ENCODE measurements at places on chromosomes 12 and 14.
A peak's percentile ranks its signal among the peaks of the same experiment; 100 is the strongest.

GRCh38 chr14:77508249-77508648 lies 9.6 kb upstream of the ISM2 start:
- H3K4me3 ChIP-seq: no peak overlapping the region
- H3K27me3 ChIP-seq: no peaks in the 10 kb centered on the region
- H3K4me1 ChIP-seq: no peaks in the 10 kb centered on the region
- no peak overlapping the region for H3K27ac ChIP-seq
- DNase-seq: no peak

GRCh38 chr12:54360717-54361456 lies 3.4 kb downstream of the GPR84 start:
- no peak overlapping the region for H3K27ac ChIP-seq
- DNase-seq: peak; percentile 85
- H3K36me3 ChIP-seq: no peaks in the 10 kb centered on the region
- H3K4me3 ChIP-seq: no peak overlapping the region
- H3K4me1 ChIP-seq: peaks cover 30% of the 10 kb centered on the region

DNA sequence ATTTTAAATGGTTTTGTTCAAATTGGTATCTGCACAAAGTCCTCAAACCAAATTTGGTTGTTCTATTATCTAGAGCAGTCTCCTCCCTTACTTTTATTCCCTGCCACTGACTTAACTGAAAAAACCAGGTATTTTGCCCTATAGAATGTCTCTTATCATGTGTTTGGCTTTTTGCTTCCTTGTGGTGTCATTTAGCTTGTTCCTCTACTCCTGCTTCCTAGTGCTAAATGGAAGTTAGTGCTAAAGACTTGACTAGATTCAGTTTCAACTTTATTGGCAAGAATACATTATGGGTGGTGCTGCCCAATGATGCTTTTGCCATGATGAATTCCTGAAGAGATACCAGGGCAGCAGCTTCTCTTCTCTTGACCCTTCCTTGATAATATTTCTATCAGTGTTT lies 29.7 kb downstream of the PLXNC1 start:
- peaks cover 12% of the 10 kb centered on the region for H3K4me1 ChIP-seq
- DNase-seq: no peak
- H3K36me3 ChIP-seq: no peaks in the 10 kb centered on the region
- no peak overlapping the region for H3K4me3 ChIP-seq
- H3K27ac ChIP-seq: no peak overlapping the region

DNA sequence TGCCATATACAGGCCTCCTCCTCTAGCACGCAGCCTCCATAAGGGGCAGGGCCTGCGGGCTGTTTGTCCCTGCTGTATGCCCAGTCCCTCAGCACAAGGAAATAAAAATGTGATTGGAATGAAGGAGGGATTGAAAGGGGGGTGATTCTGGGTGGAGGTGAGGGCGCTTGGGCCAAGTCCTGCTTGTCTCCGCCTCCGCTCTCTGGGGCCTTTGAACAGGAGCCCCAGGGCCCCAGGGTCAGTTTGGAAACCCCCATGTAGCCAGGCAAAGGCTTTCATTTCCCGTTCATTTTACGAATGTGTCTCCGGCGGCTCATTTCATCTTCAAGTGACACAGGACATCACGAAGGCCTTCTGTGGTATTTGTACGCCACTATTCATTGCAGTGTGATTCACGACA lies 4.5 kb upstream of the CACNA2D4 start:
- peaks cover 13% of the 10 kb centered on the region for H3K27me3 ChIP-seq
- H3K36me3 ChIP-seq: no peaks in the 10 kb centered on the region
- H3K4me1 ChIP-seq: no peaks in the 10 kb centered on the region
- H3K4me3 ChIP-seq: no peak overlapping the region

DNA sequence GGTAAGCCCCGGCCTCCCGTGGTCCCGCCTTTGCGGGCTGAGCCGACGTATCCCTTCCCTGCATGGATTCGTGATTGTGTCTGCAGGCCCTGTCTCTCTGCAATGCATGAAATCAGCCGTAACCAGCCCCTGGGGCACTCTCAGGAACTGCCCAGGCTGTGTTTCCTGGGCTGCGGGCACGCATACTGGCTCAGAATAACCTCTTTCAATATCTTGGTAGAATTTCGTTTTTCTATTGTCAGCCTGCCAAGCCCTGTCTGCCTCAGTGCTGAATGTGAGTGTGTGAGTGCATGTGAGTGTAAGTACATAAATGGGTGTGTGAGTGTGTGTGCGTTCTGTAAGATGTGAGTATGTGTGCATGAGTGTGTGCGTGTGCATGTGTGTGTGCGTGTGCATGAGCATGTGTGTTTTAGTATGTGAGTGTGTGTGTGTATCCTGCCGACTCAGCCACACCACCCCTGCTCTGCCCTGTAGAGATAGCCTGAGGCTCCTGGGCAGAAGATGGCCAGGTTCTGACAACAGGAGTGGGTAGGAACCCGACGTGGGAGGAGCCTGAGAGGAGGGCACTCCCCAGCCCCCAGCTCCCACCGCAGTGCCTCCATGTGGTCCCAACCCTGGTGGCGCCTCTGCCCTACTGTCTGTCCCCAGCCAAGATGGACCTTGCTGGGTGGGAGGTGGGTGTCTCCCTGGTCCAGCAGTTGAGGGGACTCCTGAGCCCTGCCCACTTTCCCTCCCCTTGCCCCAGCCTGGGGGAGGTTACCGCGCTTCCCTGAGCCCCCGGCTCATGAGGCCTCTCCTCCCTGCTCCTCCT lies 268.8 kb downstream of the ADGRD1 start:
- DNase-seq: no peak
- H3K36me3 ChIP-seq: no peaks in the 10 kb centered on the region
- no peak overlapping the region for H3K27ac ChIP-seq
- H3K27me3 ChIP-seq: no peaks in the 10 kb centered on the region
- H3K4me3 ChIP-seq: no peak overlapping the region

DNA sequence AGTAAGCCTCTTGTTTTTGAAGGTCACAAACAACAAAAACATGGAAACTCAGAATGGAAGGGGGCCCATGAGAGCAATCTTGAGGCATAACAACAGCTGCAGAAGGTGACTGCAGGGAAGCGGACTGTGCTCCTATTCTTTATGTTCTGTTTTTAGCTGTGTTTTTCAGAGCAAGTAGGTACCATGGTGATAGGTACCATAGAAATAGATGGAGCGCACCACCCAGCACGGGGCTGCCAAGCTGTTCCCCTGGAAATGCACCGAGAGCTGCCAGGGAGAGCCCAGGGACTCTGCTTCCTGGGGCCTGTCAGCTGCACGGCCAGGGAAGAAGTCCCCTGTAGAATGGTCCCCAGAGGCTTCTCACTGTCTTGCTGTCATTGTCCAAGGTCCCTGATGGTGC lies 32.8 kb downstream of the DGLUCY start:
- H3K27me3 ChIP-seq: no peaks in the 10 kb centered on the region
- H3K4me3 ChIP-seq: no peak overlapping the region
- peaks cover 45% of the 10 kb centered on the region for H3K4me1 ChIP-seq

- H3K36me3 ChIP-seq: peaks cover 22% of the 10 kb centered on the region
- no peak for DNase-seq
- no peaks in the 10 kb centered on the region for H3K27me3 ChIP-seq
- peaks cover 27% of the 10 kb centered on the region for H3K4me1 ChIP-seq
Measured at GRCh38 chr14:93207468-93208308, 632 bp downstream of the UBR7 start.

DNA sequence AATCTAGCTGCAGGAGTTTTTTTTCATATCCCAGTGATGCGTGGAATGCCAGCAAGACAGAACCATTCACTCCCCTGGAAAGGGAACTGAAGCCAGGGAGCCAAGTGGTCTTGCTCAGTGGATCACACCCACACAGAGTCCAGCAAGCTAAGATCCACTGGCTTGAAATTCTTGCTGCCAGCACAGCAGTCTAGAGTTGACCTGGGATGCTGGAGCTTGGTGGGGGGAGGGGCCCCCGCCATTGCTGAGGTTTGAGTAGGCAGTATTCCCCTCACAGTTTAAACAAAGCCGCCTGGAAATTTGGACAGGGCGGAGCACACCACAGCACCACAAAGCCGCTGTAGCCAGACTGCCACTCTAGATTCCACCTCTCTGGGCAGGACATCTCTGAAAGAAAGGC lies 86.9 kb upstream of the STXBP6 start:
- H3K4me3 ChIP-seq: no peak overlapping the region
- peaks cover 3% of the 10 kb centered on the region for H3K4me1 ChIP-seq
- no peak for DNase-seq
- H3K27ac ChIP-seq: no peak overlapping the region

GRCh38 chr12:120399531-120399930 lies 30.6 kb upstream of the MSI1 start:
- H3K36me3 ChIP-seq: no peaks in the 10 kb centered on the region
- H3K27me3 ChIP-seq: peaks cover 25% of the 10 kb centered on the region
- DNase-seq: no peak
- no peak overlapping the region for H3K27ac ChIP-seq
- H3K4me1 ChIP-seq: no peaks in the 10 kb centered on the region
- no peak overlapping the region for H3K4me3 ChIP-seq

DNA sequence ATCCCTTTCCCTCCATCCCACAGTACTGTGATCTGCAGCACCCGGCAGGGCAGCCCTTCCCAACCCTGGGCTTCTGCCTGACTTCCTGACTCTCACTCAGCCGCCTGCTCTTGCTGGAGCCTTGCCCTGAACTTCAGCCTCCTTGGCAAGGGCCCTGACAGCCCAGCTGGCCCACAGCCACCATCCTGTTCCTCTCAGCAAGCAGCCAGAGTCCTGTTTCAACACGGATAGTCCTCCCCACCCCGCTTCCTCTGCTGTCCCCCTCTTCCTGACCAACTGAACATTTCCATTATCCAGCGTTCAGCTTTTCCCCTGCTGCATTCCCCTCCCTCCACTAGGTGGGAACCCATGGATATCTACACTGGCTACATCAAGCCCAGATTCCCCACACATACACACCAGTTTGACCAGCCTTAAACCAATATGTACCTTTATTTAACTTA lies 74.0 kb upstream of the MDM1 start:
- peak overlapping the region; percentile 84 for H3K27ac ChIP-seq
- H3K36me3 ChIP-seq: no peaks in the 10 kb centered on the region
- H3K27me3 ChIP-seq: no peaks in the 10 kb centered on the region
- H3K4me1 ChIP-seq: peaks cover 28% of the 10 kb centered on the region
- peak overlapping the region; percentile 12 for H3K4me3 ChIP-seq

DNA sequence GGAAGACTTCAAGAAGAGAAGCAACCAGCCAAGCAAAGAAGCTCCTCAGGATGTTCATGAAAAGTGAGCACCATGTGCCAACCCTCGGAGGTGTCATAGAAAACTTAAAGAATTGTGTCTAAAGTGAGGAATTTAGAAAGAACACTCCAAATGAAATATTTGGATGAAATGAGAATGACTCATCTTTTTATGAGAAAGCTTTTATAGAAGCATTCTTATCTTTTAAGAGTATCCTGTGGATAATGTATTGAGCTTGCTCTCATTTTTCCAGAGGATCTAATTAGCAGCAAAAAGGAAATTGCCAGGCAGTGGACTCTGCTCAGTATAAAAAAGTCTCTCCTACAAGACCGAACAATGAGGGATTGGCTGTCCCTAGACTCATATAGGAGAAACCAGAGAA lies 454.9 kb downstream of the LRIG3 start:
- no peaks in the 10 kb centered on the region for H3K27me3 ChIP-seq
- H3K4me1 ChIP-seq: no peaks in the 10 kb centered on the region
- no peak for DNase-seq

GRCh38 chr12:25940886-25941285 lies 17.6 kb upstream of the RASSF8 start:
- H3K36me3 ChIP-seq: no peaks in the 10 kb centered on the region
- H3K27ac ChIP-seq: no peak overlapping the region
- DNase-seq: no peak

GRCh38 chr14:46499521-46499920 lies 152.1 kb downstream of the RPL10L start:
- H3K27me3 ChIP-seq: no peaks in the 10 kb centered on the region
- no peak overlapping the region for H3K4me3 ChIP-seq
- no peak for DNase-seq
- no peak overlapping the region for H3K27ac ChIP-seq
- no peaks in the 10 kb centered on the region for H3K36me3 ChIP-seq
- H3K4me1 ChIP-seq: no peaks in the 10 kb centered on the region

DNA sequence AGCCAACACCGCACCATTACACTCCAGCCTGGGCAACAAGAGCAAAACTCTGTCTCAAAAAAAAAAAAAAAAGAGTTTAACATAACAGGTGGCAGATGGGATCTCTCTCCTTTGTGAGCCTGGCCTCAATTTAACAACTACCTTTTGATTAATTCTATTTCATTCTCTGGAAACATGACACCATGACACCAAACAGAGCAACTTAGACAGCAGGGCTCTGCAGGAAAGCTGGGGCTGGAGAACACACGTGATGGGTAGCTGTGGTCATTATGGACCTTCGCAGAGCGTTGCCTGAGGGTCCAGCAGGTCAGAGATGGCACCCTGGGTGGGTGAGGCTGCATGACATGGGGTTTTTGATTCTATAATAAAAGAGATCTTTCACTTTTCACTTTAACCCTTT lies 1.7 kb upstream of the DGLUCY start:
- H3K36me3 ChIP-seq: no peaks in the 10 kb centered on the region
- no peaks in the 10 kb centered on the region for H3K27me3 ChIP-seq
- peaks cover 47% of the 10 kb centered on the region for H3K4me1 ChIP-seq
- no peak overlapping the region for H3K4me3 ChIP-seq
- no peak for DNase-seq
- no peak overlapping the region for H3K27ac ChIP-seq

- no peak overlapping the region for H3K27ac ChIP-seq
- no peak overlapping the region for H3K4me3 ChIP-seq
- peaks cover 10% of the 10 kb centered on the region for H3K27me3 ChIP-seq
- no peak for DNase-seq
- H3K4me1 ChIP-seq: no peaks in the 10 kb centered on the region
Measured at GRCh38 chr12:4432878-4433744, 12.5 kb downstream of the FGF6 start.

DNA sequence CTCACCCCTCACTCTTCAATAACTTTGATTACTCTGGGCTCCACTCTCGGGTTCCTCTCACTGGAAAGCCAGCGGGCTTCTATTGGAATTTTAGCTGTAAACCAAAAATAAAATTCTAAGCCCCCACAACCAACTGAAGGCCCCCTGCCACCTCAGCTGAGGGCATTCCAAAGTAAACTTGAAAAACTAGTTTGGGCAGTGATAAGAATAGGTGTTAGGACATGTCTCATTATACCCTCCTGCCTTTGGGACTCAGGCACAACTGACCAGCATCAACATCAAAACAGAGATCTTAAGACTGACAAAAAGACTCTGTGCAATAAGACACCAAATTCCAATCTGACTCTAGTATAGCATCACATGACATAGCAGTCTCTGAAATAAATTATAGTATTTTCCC lies 11.9 kb upstream of the TSPAN9 start:
- no peak overlapping the region for H3K27ac ChIP-seq
- no peaks in the 10 kb centered on the region for H3K27me3 ChIP-seq

DNA sequence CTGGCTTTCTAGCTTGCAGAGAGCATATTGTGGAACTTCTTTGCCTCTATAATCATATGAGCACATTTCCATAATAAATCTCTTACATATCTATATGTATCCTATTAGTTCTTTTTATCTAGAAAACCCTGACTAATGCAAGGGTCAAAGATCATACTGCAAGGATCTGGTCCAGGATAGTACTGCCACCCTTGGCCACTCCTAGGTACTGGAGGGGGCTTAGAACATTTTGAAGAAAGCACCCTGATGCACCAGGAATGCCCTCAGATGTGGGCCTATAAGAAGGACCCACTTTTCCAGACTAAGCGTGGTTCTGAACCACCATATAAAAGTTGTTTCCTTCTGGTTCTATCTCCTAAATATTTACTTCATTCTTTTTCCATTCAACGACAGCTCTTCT lies 14.6 kb downstream of the ATXN7L3B start:
- no peak overlapping the region for H3K27ac ChIP-seq
- H3K36me3 ChIP-seq: no peaks in the 10 kb centered on the region
- no peak for DNase-seq
- no peaks in the 10 kb centered on the region for H3K4me1 ChIP-seq

Data from lower lobe of right lung (tissue), 2 donors.